ENCODE measurements at places on chromosomes 12 and 14. TPM values are rescaled to one million over a fixed set of nuclear protein-coding genes. Genes with fewer than 3 reads are reported as not detected.

ATN1 gene
- total RNA-seq: 215 TPM

OVCH1 gene
- 0.38 TPM for total RNA-seq

TRIM9 gene
- 268 TPM for total RNA-seq

PROX2 gene
- not detected for total RNA-seq

CMA1 gene
- not detected for total RNA-seq

TCL1B gene
- total RNA-seq: not detected

TNFAIP2 gene
- 56.2 TPM for total RNA-seq

KERA gene
- not detected for total RNA-seq

WNT5B gene
- 5.3 TPM for total RNA-seq

RHEBL1 gene
- 6.0 TPM for total RNA-seq

CFAP54 gene
- 8.9 TPM for total RNA-seq

CLEC2D gene
- total RNA-seq: 4.3 TPM

CFL2 gene
- total RNA-seq: 93.4 TPM

KCNH3 gene
- 72.1 TPM for total RNA-seq

MAP1LC3B2 gene
- 6.3 TPM for total RNA-seq

AICDA gene
- not detected for total RNA-seq

GRCh38 chr14:39102265-39102968 is 618 bp downstream of the SEC23A start:
- peak; percentile 46 for DNase-seq

- DNase-seq: no peak
These were observed 5.2 kb downstream of the CALM1 start for GRCh38 chr14:90402016-90402415.

- no peak for DNase-seq
These were observed 214.4 kb upstream of the DIO2 start for GRCh38 chr14:80425686-80426085.

DNA sequence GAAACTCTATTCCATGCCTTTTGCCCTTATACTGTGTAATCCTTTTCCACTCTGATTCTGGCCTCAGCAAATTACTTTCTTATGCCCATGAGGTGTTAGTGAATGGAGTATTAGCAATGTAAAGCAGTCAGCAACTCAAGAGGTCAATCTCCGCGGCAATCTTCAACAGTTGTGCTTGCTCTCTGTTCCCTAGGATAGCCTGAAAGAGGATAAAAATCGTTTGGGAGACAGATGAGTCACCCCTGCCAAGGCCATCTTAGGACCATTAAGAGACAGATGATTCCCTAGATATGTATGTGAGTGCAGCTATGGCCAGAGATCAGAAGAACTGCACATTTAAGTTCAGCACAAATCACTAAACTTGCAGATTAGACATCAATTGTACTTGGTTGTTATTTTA is 1145.8 kb downstream of the GALC start:
- no peak for DNase-seq

GRCh38 chr14:88870777-88871176 is 46.3 kb downstream of the TTC8 start:
- DNase-seq: no peak

GRCh38 chr12:131133994-131134393 is 180.3 kb downstream of the ADGRD1 start:
- DNase-seq: no peak

- no peak for DNase-seq
These were observed 22.7 kb upstream of the EID3 start for GRCh38 chr12:104280717-104281458.

GRCh38 chr14:71753126-71753830 is 179.0 kb upstream of the RGS6 start:
- peak; percentile 86 for DNase-seq

DNA sequence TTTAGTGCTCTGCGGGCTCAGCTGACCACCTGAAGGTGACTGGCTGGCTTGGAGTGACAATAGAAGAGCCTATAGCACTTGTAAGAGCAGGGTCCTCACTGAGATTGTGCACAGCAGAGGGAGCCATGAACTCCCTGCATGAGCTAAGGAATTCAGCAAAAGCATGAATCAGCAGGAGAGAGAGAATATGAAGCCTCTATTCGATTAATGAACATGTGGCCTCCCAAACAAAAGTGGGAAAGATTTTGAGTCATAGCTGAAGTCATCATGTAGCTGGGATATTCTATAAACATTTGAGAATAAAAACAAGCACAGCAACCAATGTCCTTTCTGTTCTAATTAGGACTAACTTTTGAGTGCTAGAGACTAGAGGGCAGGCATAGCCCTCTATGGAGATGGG is 626.6 kb downstream of the DIO2 start:
- no peak for DNase-seq

DNA sequence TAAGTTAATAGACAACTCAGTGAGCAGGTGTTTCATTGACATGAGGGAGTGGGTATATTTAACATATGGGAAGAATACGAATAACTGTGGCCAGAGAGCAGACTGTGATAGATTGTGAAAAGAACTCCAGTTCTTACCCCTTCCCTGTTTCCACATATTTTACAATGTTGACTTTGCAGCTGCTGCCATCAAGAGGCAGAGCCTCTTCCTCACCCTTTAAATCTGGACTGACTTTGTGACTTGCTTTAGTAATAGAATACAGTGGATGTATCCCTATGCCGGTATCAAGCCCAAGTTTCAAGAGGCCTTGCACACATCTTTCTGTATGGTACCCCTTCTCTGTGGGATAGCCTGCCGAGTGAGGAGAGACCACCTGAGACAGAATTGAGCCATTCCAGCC is 356.7 kb downstream of the ETNK1 start:
- no peak for DNase-seq

DNA sequence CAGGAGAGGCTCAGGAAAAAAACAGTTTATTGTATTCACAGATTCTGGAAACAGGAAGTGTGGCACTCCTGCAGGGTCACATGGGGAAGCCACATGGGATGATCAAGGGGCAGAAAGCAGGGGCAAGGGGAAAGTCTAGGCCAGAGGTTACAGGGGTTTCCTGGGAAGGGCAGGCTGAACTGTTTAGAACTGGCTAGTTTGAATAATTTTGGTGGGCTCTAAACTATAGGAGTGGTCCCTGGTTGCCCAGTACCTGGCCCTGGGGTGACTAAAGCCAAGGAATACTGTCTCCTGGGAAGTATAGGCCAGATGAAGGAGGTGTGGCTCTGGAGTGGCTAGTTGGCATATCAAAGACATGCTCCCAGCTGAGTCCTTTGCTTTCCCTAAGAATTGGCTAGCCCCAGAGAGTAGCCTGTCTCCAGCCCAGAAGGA is 169.2 kb downstream of the SLC41A2 start:
- no peak for DNase-seq

GRCh38 chr14:28407031-28407825 is 359.4 kb upstream of the FOXG1 start:
- no peak for DNase-seq

- no peak for DNase-seq
These were observed 3.0 kb downstream of the NPAS3 start for GRCh38 chr14:32941668-32942065.

GRCh38 chr12:11500188-11500860 is 105.0 kb upstream of the PRB2 start:
- peak; percentile 62 for DNase-seq

- DNase-seq: peak; percentile 13
These were observed 153.6 kb upstream of the FKBP4 start for GRCh38 chr12:2641207-2641606.

GRCh38 chr14:70665448-70666360 is 24.0 kb downstream of the TTC9 start:
- DNase-seq: no peak

- no peak for DNase-seq
These were observed 125.0 kb upstream of the FAR2 start for GRCh38 chr12:29024117-29024516.

DNA sequence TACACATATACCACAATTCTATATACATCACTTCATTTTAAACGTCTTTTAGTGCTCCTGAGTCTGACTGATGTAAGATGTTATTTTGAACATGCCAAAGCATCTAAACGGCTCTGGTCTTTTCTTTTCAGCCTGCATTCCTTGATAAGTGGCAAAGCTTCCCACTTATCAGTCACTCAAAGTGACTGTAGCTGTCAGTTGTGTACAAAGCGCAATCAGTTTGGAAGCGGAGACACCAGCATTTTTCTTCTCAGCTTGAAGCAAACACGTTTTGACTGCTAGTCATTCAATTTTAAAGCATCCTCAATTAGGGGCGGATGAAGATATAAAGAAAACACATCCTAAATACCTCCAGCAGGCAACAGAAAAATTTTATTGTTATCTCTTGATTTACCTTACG is 226.8 kb downstream of the SOX5 start:
- DNase-seq: no peak

DNA sequence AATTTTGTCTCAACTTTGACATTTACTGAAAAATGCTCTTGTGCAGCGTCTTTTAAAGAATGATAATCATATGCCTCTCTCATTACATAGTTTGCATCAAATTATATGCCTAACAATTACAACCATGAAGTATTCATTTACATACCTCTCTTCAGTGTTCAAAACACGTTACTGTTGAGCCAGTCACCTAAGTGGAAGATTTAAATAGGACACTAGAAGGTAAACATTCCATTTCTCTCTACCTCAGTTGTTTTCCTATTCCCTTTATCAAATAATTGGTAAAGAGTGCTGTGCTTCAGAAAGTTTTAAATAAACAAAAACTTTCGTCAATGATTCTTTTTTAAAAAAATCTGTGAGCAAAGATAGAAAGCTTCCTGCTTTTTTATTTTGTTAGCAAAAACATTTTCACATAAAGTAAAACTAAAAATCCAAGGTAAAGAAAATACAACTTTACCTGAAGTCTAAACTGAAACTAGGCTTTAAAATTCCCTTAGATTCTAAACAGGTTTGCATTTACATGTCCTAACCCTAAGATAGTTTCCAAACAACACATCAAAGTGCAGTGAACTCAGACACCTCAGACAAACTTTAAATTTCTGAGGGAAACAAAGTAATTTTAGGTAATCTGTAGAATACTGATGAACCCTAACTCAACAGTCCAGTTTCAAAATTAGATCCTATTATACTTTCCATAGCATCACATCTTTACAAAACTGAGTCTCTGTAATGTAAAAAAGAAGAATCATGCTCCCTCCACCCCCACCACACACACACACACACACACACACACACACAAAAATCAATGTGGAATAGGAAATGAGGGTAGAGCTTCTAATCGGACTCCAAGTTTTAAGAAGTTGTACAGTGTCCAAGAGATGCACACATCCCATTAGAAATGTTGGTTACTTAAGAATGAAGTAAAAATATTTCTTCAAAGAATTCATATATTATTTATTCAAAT is 46.2 kb downstream of the PAWR start:
- DNase-seq: no peak

- no peak for DNase-seq
These were observed 20.1 kb upstream of the KRT7 start for GRCh38 chr12:52212701-52213563.

DNA sequence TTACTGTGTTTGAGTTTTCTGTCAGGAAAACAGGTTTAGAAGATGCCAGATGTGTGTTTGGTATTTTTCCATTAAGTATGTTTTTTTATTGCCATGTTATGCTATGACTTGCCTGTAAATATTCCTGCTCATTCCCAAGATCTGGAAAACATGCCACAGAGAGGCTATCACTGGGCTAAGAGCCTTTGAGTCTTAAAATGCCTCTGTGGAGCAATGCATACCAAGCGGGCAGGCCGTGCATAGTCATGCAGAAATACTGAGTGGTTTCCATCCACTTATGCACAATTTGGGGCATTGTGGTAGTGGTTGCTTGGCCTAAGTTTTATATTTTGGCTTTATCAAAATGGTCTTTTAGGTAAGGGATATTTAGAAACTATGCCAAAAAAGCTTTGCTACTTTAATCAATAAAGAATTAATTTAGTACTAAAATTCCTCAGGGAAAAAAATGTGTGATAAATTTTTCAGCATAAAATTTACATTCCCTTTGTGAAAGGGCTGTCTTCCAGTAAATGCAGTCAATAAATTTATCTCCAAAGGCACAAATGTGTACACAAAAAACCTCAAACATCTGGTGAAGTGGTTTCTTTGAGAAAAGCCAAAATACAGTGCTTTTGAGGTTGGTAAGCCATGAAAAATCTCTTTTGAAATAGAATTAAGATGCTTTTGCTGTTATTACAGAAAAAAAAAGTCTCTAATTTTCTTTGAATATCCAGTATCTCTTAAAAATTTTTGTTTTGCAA is 341.3 kb upstream of the FBXO33 start:
- no peak for DNase-seq

Measured in dorsolateral prefrontal cortex (tissue), 122 donors.